ENCODE measurements at places on chromosomes 6 and 20.
A peak's percentile ranks its signal among the peaks of the same experiment; 100 is the strongest.

GRCh38 chr6:29589423-29590048 is 4.6 kb downstream of the OR2H2 start:
- DNase-seq = peak; percentile 59

DNA sequence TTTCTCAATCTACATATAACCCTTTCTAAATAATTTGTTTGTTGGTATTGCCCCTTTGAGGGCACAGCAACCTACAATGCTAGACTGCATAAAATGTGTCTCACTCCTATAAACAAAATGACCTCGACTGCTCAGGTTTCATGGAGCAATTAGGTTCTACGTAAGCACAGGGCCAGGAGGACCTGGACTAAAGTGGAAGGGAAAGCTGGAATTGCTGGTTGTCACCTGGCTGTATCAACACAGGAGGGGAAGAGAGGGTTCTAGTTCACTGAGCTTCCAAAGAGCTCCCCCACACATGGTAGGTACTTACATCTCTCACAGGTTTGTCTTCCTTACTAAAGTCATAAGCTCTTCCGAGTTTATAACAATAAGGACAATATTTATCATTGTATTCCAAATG is 51.0 kb downstream of the NCOA6 start:
- no peak for DNase-seq

DNA sequence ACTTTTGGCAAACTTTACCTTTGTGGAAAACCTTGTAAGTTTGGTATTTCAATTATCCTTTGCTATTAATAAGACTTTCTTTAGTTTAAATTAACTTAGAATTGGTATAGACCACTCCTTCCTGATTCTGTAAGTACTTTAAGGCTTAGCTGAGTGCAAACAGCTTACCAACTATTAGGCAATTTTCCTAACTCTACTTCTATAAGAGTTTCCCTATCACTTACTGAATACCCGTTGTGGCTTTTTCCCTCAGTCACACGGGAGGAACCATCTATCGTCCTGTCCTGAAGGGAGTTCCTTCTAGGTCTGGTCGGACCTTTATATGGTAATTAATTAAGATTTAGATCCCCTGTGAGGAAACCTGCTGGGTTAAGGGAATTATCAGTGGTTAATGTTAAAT is 9.6 kb downstream of the SLC35A1 start:
- no peak for DNase-seq

GRCh38 chr6:149395185-149395584 is 4.9 kb upstream of the SUMO4 start:
- DNase-seq = no peak

- DNase-seq = no peak
Observed at GRCh38 chr6:1486387-1486786, 97.0 kb downstream of the FOXF2 start.

- no peak for DNase-seq
Observed at GRCh38 chr20:21064924-21065323, 41.2 kb downstream of the LINC00237 start.

- peak; percentile 21 for DNase-seq
Observed at GRCh38 chr20:37651932-37652331, 41.9 kb upstream of the CTNNBL1 start.

DNA sequence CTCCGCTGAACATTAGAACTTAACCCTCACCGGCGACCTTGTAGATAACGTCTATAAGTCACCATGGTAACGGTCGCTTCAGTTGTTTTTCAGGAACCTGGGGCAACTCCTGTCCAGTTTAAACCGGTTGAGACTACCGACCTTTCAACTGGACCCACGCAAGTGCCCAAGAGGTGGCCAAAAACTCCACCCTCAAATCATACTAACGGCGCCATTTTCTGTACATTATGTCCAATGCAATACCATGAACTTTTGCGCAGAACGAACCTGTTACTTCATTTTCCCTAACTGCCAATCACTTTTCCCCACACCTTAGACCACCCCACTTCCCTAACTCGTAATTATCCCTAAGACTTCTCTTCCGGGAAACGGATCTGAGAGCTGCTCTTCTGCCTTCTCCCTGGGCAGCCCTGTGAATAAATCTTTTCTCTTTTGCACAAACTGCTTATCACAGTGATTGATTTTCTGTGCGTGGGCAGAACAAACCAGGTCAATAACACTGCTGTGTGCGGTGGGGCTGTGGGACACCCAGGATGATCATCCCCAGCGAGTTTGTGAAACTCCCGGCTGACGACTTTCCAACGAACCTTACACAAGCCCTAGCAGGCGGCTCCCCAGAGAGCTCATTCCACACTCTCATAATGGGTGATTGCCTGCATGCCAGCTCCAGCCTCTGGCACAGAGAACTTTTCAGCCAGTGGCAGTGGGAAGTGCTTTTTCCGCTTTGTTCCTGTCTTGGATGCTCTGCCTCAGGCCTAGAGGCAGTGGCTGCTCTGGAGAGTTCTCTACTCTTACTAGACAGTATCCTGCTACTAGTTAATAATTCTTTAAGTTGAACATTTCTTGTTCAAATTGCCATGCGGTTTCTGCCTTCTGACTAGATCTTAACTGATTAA is 28.6 kb downstream of the GPX5 start:
- DNase-seq = peak; percentile 21
